ENCODE measurements at places on chromosomes 3 and 15.

DNA sequence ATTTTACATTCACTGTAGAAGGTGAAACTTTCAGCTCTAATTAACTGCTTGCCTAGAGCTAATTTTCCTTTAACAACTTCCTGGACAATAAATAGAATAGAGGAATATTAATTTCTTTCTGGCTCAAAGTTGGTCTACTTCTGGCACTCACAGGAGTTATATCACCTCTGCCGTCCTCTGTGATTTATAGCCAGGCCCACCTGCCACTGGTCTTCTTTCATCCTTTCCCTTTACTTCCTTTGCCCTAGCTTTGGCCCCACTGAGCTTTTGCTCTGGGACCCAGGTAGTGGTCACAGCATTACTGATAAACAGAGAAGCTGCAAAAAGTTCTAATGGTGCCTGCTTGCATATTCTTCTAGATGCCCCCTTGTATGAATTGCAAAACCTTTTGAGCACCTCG, 49.3 kb upstream of the ABHD10 start:
- no peak for DNase-seq

DNA sequence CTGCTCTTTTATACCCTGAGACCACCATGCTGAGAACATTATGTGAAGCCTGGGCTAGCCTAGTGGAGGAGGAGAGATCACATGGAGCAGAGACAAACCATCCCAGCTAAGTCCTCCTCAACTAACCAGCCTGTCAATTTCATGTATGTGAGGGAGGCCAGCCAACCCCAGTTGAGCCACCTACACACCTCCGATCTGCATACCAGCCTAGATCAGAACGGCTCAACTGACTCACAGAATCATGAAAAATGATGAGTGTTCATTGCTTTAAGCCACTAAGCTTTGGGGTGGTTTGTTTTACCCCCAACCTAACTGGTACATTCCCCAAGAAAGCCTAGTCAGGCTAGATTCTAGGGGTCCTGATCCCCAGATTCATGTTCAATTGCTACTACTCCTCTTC, 19.4 kb upstream of the CA12 start:
- no peak for DNase-seq

- no peak for DNase-seq
Observed at GRCh38 chr3:122598556-122598955, 21.1 kb downstream of the PARP15 start.

DNA sequence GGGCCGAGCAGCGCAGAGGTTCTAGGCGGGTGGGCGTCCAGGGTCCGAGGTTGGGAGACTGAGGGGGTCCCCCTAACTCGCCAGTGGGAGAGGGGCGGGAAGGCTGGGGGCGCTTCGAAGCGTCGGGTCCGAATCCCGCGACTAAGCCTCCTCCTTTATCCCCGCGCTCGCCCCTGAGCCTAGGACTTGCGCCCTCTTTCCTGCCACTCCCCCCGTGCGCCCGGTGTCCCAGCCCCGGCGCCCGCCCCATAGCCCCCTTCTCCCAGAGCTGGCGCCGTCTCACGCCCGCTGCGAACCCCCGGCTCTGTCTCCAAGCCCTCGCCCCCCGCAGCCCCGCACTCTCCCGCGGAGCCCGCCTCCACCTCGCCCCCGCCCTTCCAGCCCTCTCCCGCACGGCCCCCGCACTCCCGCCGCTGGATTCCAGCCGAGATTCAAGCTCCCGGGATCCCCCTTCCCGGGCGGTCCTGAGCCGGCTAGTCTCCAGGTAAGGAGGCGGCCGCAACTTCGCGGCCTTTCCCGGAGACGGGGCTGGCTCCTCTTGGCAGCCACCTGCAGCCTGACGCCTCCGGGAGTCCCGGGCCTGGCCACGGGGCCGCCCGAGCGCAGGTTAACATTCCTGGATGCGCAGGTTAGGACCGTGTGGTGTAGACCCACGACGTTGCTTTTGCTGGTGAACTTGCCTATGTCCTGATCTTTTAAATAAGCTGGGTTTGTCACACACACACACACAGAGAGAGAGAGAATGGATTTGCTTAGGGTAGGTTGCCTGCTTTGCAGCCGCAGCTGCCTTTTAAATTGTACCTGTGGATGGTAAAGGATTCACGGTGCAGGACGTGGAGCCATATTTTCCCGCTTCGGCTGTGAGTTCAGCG, 563 bp downstream of the PXYLP1 start:
- DNase-seq: peak; percentile 43

DNA sequence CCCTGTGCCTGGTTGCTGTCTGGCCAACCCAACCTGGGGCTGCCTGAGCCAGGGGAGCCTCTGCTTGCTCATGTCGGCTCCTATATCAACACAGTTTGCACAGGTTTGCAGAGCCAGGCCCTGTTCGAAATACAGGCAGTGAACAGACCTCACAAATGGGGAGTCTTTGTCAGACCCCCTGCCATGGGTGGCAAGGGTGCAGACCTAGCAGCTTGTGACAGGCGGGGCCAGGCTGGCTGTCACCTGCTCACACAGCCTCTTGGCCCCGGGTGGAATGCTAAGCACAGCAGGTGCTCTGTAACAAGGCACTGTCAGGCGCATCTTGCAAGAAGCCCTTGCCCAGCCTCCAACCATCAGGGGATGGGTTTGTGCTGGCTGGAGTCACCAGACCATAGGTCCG, 47.3 kb downstream of the BDH1 start:
- no peak for DNase-seq

GRCh38 chr3:64332459-64333350, 107.4 kb upstream of the PRICKLE2 start:
- DNase-seq: no peak

DNA sequence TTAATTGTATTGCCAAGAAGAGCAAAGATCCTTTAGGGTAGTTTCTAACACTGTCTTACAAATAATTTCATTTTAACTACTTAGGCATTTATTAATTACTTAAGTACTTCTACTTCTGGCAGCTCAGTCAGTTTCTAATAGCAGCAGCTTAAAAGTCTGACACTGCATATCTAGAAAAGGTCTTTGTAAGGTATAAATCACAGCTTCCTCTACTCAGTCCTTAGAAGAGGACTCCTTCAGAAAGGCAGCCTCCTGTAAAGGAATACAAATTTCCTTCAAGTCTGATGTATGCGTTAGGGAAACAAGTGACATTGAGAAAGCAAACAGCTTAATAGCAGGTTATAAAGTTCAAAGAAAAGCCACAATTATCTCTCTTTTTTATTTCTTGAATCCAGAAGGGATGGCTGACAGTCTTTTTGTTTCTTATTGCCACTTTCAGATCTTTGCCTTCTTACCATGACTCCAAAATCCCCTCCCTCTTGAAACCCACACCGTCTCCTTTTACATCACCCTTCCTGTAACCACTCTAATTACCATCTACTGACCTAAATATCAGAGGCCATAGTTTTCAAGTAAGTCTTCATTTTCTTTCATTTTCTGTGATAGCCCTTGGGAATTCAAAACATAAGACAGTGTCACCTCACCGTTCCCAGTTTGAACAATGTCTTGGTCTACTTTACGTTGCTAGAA, 109.5 kb downstream of the CGGBP1 start:
- no peak for DNase-seq

Data from posterior cingulate gyrus (tissue), 11 donors.